ENCODE measurements at places on chromosomes 3 and 15. TPM values are rescaled to one million over a fixed set of nuclear protein-coding genes. Genes with fewer than 3 reads are reported as not detected.

GRCh38 chr15:96363707-96364106 is 33.2 kb downstream of the NR2F2 start:
- no peak for DNase-seq

- no peak for DNase-seq
Observed at GRCh38 chr3:132180337-132180791, 136.8 kb upstream of the ACP3 start.

- DNase-seq: no peak
Observed at GRCh38 chr3:81516042-81516441, 245.4 kb downstream of the GBE1 start.

DNA sequence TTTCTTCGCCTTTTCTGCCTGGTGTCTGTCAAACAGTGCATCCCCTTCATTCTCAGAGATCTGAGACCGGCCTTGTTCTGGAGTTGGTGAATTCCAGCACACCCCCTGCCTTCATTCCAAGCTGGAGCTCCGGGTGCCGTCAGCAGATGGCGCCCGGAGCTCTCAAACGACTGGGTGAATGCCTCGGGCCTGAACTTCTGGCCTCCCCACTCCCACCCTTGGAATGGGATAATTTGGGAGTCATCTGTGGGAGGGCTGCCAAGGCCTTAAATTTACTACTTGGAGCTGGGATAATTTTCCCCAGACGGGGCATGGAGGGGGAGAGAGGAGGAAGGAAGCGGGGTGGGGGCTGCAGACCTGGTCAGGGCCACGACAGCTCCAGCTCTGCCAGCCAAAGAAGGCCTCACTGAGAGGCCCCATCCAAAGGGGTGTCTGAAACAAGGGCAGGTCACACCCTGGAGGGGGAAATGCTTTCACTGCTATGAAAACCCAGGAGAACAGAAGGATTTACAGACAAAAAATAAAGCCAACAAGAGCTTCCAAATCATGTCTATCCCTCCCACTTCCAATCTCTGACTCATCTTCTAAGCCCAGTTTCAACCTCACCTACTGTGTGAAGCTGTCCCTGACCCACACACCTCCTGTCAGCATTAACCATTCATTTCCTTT is 187.9 kb downstream of the OPA1 start:
- peak; percentile 89 for DNase-seq

DNA sequence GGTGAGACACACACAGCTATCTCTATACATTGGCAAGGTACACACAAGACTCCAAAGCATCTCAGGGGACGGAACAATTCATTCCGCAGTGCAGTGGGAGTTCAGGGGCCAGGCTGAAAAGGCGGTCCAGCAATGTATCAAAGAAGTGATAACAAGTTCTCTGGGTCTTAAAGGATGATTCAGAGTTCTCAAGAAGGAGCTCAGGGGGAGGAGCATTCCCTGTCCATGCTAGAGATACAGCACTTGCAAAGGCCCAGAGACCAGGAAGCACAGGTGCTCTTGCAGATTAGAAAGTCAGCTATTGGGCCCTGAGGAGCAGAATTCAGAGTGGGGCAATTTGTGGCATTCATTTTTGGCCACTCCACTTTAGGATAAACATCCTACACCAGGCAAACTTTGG is 34.9 kb downstream of the MECOM start:
- DNase-seq: no peak

Gene CHRNA3
- not detected for total RNA-seq

Data from aorta (tissue), 5 donors.